ENCODE measurements at places on chromosomes 6 and 20. TPM values are rescaled to one million over a fixed set of nuclear protein-coding genes. Genes with fewer than 3 reads are reported as not detected.

OR11A1 gene
- not detected for total RNA-seq

GRM4 gene
- under 0.01 TPM for total RNA-seq

PAX1 gene
- total RNA-seq: not detected

PBX2 gene
- total RNA-seq: 35.4 TPM

MTO1 gene
- total RNA-seq: 42.8 TPM

ULBP3 gene
- total RNA-seq: 17.3 TPM

LGSN gene
- 0.32 TPM for total RNA-seq

PRKN gene
- total RNA-seq: 4.2 TPM

ATF6B gene
- total RNA-seq: 17.3 TPM

FAM217B gene
- 5.6 TPM for total RNA-seq

SNX9 gene
- 37.6 TPM for total RNA-seq

CGA gene
- total RNA-seq: not detected

ANKEF1 gene
- total RNA-seq: 0.97 TPM

GJA10 gene
- not detected for total RNA-seq

FRS3 gene
- total RNA-seq: 1.3 TPM

TUBB2A gene
- 90.7 TPM for total RNA-seq

CRISP1 gene
- not detected for total RNA-seq

RPS18 gene
- 2,083 TPM for total RNA-seq

WFDC10B gene
- not detected for total RNA-seq

PPP1R3D gene
- total RNA-seq: 8.2 TPM
